ENCODE measurements at places on chromosomes 1 and 21.

DNA sequence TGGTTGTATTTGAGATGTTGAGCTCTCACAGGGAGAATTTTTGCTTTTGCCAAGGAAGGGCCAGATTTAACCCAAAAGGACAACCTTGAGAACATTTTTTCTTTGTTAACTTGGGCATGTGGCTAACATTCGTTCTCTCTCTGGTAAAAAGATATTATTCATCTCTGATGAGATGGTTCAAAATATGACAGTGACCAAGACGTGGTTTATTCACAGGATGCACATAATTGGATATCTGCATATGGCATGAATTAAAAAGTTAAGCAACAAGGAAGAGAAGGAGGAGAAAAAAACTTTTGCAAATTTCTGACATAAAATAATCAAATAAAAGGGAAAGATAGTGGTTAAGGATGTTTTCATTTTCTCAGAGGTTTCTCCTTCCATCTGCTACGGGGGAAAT lies 43.1 kb upstream of the BCL10 start:
- DNase-seq, result no peak

DNA sequence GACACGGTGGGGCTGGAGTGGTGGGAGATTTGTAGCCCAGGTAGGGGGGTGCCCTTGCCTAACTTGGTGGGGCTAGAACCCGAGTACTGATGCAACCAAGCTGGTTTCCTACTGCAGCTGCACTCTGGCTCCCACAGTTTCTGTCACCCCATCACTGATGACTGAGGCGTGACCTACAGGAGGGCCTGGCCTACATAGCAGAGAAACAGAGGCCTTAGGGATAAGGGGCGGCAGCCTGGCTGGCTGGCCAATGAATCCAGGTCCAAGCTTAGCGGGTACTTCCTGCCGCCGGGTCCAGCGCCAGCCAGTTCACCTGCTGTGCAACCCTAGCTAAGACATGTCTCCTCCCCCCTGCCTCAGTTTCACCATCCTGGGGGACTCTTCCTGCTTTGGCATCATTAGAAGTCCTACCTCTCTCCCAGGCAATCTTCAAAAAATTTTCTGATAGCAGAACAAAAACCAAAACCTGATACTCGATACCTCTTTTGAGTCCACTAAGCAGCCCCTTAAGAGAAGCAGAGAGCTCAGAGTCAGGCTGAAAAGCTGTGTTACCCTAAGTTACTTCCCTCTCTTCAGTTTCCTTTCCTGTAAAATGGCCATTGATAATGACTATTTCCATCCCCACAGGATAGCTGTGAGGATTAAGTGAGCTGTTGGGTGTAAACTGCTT lies 27.3 kb upstream of the RNF19B start:
- no peak for DNase-seq

GRCh38 chr21:33893917-33894316 lies 21.7 kb downstream of the ATP5PO start:
- DNase-seq, result no peak

DNA sequence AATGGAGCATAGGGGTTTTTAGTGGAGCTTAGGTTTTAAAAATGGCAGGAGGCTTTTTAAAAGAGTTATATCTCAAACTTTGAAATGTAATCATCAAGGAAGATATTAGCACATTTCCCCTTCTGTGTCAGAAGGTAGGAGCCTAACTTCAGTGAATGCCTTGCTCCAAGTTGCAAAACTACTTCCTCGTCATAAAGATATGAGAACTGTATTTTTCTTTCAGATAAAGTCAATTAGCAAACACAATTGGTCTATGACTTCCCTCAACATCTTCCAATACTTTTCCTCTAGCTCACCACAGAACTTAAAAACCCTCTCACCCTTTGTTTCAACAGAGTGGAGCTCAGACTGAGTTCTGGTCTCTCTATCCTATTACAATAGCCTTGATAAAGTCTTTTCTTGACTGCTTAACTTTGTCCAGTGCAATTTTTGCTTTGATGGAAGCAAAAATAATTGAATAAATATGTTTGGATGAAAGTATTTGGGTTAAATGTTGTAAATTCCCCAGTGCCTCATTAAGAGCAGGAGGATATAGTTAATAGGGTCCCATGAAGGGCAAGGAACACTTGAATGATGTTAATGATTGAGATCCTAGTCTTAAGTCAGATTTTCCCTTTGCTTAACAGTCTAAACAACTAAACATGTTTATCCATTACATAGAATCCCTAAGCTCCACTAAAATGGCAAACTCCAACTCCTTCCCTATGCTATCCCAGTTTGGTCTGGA lies 58.9 kb downstream of the TNFSF18 start:
- no peak for DNase-seq

DNA sequence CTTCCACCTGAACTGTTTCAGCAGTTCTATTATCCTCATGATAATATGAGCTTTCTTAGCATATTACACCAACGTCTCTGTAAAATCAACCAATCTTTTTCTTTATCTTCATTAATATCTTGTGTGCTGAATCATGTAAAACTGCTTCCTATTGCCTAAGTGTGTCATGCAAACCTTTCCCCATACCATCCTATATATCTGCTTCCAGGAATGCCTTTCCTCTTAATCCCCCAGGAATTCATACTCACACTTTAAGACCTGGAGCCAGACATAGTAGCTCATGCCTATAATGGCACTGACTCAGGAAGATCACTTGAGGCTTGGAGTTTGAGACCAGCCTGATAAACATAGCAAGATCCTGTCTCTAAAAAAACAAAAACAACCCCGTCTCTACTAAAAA lies 183.9 kb downstream of the NRIP1 start:
- DNase-seq, result no peak

- DNase-seq, result no peak
Observed at GRCh38 chr1:214116258-214116657, 128.5 kb downstream of the PROX1 start.

- no peak for DNase-seq
Observed at GRCh38 chr1:170680428-170680827, 16.5 kb downstream of the PRRX1 start.

GRCh38 chr21:37447288-37447936 lies 80.8 kb downstream of the DYRK1A start:
- no peak for DNase-seq

DNA sequence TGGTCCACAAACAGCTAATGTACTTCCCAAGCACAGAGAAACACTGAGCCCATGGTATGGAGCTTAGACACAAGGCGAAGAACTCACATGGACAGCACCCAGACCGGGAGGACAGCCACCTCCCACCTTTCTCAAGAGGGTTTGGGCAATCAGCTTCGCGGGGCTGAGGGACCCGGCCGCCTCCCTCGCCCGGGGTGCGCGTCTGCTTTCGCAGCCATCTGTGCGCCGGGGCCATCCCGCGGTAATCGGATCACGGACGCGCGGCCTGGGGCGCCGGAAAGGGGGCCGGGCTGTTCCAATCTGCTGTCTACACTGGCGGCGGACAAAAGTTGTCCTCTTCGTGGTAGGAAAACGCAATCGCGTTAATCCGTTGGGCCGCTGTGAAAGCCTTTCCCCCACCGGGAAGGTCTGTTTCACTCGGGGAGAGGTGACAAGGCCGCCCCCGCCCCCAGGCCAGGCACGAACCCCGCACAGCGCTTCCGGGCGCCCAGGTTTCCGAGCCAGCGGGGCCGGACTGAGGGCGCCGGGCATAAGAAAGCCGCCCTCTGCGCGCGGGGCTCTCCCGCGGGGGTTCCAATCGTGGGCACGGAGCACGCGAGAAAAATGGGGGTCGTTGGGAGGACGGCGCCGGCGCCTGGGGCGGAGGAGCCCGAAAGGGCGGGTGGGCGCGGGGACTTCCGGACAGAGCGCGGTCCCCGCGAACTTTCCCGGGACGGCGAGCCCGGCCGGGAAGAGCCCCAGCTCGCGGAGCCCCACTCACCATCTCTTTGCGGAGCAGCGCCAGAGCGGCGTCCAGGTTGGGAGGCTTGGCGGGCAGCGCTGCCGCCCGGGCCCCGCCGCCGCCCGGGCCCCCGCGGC lies 664 bp downstream of the FAM89A start:
- DNase-seq, result peak; percentile 72

DNA sequence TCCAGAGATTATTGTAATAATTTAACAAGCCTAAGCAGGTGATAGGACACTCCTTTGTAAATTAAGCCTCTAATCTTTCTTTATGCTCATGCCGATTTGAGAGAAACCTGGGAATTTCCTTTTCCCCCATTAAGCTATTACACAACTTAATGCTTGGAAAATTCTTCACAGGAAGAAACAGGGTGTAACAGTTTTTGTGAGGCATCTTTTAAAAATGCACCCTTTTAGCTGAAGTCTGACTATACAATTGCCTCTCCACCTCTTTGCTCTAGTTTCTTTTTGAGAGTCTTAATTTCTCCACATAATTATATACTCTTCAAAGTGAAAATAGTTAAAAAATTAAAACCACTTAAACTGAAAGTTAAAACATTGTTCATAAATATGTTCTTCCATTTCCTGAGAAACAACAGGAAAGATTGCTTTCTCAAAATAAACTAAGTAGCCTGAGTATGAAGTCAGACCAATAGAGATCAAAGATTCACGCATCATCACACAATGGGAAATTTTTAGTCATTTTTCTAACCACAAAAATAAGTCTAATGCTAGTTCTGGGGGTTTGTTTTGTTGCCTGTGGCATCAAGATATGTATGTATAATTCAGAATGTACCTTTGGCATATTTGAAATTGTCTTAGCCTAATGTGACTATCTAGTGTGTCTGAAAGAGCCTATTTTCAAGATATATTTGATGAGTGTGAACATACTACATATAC lies 34.7 kb downstream of the LRRC8D start:
- DNase-seq, result no peak

DNA sequence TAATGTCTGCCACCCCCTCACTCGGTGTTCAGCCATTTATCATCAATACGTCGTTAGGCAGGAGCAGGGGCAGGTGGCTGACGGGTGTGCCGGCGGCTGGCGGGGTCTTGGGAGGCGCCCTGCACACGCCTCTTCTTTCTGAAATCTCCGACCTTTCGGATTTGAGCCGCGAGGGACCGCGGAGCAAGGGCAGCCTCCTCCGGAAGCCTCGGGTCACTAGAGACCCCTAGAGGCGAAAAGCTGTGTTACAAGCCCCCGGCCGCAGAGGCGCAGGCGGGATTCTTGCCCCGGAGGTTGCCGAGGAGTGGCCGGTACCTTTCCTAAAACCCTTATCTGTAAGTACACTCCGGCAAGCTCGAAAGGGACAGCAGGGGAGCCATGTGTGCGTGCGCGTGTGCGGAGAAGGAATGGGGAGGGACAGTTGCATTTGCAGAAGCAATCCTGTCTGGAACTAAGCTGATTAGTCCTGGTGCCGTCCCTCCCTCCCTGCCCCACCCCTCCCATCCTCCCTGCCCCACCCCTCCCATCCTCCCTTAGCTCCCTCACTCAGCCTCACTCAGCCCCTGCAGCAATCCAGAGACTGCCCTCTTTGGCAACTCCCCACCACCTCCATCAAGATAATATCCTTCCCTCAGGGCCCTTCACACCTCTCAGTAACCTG lies 11.0 kb downstream of the BRINP2 start:
- DNase-seq, result peak; percentile 65

DNA sequence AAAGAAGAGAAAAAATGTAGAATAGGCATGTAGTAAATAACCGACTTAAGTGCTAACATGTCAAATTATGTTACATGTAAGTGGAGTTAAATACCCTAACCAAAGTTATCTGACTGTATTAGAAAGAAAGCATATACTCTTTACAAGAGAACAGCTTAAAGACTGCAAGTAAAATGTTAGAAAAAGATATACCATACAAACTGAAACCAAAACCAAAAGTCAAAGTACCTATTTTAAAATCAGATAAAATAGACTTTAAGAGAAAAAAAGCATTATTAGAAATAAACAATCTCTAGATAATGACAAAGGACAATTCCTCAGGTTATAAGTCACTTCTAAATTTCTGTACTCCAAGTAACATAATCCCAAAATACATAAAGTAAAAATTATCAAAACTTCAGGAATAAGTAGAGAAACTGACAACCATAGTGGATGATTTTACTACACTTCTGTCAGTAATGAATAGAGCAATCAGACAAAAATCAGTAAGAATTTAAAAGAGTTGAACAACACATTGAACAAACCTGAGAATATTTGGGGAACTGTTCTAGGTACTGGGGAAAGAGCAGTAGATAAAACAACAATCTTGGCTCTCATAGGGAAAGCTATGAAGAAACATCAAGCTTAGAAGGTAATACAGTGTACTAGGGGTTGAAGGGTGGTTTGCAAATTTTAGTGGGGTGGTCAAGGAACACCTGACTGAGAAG lies 127.3 kb downstream of the TBX19 start:
- DNase-seq, result no peak

- no peak for DNase-seq
Observed at GRCh38 chr1:9852004-9852403, 28.2 kb upstream of the CLSTN1 start.

DNA sequence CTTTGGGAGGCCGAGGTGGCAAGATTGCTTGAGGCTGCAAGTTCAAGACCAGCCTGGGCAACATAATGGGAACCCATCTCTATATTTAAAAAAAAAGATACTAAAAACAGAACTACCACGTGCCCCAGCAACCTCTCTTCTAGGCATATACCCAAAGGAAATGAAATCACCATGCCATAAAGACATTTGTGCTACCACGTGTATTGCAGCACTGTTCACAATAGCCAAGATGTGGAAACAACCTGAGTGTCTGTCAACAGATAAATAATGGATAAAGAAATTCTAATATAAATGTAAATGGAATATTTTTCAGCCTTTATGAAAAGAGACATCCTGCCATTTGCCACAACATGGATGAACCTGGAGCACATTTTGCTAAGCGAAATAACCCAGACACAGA lies 128.6 kb downstream of the PCNX2 start:
- no peak for DNase-seq

GRCh38 chr1:93811326-93812065 lies 67.5 kb downstream of the DNTTIP2 start:
- DNase-seq, result no peak

- no peak for DNase-seq
Observed at GRCh38 chr21:38306433-38307141, 49.8 kb downstream of the KCNJ15 start.

- DNase-seq, result no peak
Observed at GRCh38 chr1:205030896-205031295, 12.1 kb upstream of the CNTN2 start.

DNA sequence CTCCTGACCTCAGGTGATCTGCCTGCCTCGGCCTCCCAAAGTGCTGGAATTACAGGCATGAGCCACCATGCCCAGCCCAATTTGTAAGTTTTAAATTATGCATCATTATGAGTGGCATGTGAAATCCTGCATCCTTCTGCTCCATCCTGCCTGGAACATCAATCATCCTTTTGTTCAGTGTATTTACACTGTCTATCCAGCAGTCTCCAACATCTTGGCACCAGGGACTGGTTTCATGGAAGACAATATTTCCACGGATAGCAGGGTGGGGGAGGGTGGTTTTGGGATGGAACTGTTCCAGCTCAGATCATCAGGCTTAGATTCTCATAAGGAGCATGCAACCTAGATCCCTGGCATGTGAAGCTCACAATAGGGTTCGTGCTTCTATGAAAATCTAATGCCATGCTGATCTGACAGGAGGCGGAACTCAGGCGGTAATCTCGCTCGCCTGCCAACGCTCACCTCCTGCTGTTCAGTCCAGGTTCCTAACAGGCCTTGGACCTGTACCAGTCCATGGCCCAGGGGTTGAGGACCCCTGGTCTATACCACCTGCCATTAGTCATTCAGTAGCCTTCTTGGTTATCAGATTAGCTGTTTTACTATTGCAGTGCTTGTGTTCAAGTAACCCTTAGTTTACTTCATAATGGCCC lies 22.2 kb upstream of the TCEA3 start:
- DNase-seq, result no peak
